Stimulated activated CD4-positive, alpha-beta T cell treated with anti-CD3 and anti-CD28 coated beads, Interleukin-2, amount 100 ng/mL, for 4 hours (primary cell): ENCODE measurements at places on chromosomes 7 and 10.

GRCh38 chr7:130838738-130839137 lies 104.7 kb upstream of the KLF14 start:
- DNase-seq = no peak

GRCh38 chr7:99772565-99772964 lies 11.4 kb downstream of the CYP3A4 start:
- no peak for DNase-seq

GRCh38 chr10:6385665-6386064 lies 182.9 kb downstream of the PFKFB3 start:
- DNase-seq = no peak

DNA sequence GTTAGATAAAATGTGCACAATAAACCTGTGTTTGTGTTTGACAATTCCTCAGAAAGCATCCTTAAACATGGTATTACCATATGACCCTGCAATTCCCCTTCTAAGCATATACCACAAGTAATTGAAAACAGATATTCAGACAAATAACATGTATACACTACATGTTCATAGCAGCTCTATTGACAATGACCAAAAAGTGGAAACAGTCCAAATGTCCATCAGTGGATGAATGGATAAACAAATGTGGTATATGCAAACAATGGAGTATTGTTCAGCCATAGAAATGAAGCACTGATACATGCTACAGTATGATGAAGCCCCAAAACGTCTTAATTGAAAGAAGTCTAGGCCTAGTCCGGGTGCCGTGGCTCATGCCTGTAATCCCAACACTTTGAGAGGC lies 280.1 kb downstream of the OTUD1 start:
- no peak for DNase-seq

GRCh38 chr7:3649678-3650440 lies 348.8 kb downstream of the SDK1 start:
- no peak for DNase-seq

DNA sequence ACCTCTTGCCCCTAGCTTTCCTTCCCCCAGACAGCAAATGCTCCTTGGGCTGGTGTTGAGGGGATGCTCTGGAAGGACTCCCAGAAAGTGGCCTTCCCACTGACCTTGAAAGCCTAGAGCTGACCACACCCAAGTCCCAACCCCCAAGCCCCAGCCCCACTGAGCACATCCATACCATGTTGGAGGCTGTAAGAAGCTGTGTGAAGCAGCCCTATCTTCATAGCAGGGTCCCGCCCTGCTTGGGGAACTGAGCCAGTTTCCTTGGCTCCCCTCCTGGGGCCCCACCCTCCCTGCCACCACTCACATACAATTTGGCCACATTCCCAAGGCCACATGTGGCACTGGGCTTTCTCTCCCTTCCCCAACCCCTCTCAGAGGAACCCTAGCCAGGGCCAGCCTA lies 72.3 kb upstream of the CACUL1 start:
- DNase-seq = no peak
